Activated CD4-positive, CD25-positive, alpha-beta regulatory T cell (primary cell): ENCODE measurements at places on chromosomes 1 and 21.

GRCh38 chr21:34499116-34499515 is 12.9 kb downstream of the KCNE1 start:
- no peak for DNase-seq

DNA sequence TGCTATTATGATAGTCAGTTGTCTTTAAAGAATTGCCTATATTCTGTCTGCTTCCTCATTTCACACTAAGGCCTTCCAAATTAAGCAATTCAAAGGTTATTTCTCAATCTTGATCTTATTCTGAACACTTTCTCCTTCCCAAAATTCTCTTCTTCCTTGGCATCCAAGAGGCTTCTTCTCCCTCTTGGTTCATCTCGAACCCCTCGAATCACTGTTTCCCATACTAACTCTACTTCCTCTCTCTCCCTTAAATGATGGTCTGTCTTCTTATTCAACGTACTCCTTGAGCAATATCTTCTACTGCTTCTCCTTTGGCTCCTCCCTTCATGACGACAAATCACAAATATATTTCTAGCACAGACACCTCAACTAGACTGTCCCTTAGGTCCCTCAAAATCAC is 4.5 kb downstream of the COPA start:
- no peak for DNase-seq

DNA sequence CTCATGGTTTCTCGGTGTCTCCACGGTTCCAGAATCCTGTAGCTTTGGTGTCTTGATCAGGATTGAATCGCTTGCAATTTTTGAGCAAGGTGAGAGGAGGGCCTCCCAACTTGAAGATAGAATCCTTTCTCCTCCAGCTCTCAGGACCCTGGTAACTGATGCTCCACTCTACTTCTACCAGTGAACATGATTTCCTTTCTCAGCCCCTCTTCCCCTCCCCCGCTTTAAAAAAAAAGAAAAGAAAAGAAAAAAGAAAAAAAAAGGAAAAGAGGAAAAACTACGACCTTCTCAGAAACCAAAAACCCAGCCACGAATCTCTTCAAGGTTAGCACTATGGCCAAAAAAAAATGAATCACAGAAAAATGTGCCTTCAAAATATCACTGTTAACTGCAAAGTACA is 1.2 kb downstream of the ARHGEF11 start:
- no peak for DNase-seq

- DNase-seq = no peak
Observed at GRCh38 chr1:85460555-85461088, 4.3 kb downstream of the DDAH1 start.

DNA sequence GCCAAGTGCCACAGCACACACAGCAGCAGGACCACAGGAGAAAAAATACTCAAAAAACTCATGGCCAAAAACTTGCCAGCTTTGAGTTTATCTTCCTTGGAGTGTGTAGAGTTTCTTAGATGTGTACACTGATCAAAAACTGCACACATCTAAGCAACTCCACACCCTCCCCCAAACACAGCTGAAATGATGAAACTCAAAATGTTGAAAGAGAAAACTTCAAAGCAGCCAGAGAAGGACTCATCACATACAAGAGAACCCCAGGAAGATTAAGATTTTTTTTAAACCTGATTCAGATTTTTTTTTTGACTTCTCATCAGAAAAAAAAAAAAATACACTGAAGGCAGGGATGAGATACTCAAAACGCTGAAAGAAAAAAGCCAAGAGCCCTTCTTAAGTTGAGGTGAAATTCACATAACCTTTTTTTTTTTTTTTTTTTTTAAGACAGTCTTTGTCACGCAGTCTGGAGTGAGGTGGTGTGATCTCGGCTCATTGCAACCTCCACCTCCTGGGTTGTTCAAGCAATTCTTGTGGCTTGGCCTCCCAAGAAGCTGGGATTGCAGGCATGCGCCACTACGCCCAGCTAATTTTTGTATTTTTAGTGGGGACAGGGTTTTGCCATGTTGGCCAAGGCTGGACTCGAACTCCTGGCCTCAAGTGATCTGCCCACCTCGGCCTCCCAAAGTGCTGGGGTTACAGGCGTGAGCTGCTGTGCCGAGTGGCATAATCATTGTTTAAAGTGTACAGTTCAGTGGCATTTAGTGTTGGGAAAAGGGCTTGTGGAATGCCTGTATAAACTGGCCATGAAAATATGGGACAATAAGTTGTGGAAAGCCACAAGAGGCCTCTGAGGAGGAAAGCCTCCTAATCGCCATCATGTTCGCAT is 20.9 kb upstream of the PDXK start:
- no peak for DNase-seq

- DNase-seq = no peak
Observed at GRCh38 chr1:54606096-54606989, 17.0 kb downstream of the FAM151A start.
